ENCODE measurements at places on chromosomes 5 and 9.

DNA sequence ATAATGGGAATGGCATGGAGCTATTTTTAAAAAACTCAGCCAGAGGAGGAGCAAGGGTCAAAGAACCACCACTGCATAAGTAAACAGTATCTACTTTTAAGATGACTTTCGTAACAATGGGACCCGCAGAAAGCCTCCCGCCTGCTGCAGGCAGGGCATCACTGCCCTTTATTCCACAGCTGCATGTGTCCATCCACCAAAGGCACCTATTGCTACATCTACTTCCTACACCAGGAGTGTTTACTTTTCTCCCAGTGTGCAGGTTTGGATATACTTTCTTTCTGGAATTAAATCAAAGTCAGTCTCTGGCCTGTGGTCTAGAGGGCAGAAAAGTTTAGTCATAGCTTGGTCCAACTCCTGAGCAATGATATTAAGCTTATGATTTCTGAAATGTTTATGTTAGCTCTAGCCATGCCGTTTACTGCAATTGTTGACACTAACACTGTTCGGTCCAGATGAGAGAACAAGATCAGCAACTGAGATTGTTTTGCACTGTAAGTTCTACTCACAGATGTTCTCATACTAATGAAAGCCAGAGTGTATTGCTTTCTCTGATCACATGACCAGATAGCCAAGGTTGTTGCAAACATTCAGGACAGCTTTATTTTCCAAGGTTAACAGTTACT, 391.5 kb downstream of the FGF10 start:
- DNase-seq: no peak

- DNase-seq: no peak
These were observed 173.4 kb downstream of the EPB41L4A start for GRCh38 chr5:112245656-112246055.

DNA sequence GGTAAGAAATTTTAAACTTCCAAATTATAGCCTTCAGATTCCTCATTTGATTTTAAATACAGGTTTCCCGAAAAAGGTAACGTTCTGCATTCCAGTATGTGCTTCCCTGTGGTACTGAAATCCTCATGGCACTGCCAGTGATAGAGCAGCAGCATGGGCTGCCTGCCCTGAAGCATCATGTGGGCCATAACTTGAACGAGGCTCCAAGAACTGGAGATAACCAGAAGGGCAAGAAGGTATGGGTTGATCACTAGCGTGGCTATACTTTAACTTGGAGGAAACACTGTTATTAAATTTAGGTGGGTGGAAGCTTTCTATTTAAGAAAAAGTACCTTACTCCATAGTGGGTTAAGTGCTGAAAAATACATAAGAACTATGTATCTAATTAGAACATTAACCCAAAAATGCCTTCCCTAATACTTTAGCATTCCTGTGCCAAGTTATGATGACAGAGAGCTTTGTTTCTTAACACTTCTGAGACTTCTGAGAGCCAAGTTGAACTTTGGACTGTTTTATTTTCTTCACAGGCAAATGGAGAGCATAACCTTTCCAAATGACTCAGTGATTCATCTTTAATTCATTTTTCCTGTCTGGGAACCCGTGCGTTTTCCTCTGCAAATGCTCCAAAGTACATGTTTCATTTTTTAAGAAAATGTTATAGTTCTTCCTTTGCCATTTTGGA, 191.5 kb upstream of the GNA14 start:
- no peak for DNase-seq

GRCh38 chr9:21800931-21801682, 1.3 kb upstream of the MTAP start:
- DNase-seq: no peak

- no peak for DNase-seq
These were observed 4.6 kb downstream of the ACTL7B start for GRCh38 chr9:108851138-108851537.

DNA sequence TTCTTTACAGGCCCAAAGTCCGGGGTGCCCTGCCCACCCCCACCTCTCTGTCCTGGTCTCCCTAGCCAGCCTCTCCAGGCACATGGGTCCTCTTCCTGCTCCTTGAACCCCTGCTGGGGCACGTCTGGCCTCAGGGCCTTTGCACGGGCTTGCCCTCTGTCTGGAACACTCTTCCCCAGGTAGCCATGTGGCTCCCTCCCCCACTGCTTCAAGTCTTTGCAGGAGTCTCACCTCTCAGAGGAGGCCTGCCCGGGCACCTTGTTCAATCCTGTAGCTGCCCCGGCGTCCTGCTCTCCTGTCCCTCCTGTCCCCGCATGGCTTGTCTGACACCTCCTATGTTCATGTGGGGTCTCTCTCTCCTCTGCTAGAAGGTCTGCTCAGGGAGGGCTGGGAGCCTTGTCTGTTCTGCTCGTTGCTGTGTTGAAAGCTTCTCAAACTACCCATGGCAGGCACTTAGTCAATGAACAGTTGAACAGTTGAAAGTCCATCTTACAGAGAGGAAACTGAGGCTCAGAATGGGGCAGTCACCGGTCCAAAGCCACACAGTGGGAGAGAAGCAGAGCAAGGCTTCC, 241.4 kb downstream of the PBX3 start:
- no peak for DNase-seq

- no peak for DNase-seq
These were observed 376.7 kb downstream of the DNAH5 start for GRCh38 chr5:13567819-13568218.

DNA sequence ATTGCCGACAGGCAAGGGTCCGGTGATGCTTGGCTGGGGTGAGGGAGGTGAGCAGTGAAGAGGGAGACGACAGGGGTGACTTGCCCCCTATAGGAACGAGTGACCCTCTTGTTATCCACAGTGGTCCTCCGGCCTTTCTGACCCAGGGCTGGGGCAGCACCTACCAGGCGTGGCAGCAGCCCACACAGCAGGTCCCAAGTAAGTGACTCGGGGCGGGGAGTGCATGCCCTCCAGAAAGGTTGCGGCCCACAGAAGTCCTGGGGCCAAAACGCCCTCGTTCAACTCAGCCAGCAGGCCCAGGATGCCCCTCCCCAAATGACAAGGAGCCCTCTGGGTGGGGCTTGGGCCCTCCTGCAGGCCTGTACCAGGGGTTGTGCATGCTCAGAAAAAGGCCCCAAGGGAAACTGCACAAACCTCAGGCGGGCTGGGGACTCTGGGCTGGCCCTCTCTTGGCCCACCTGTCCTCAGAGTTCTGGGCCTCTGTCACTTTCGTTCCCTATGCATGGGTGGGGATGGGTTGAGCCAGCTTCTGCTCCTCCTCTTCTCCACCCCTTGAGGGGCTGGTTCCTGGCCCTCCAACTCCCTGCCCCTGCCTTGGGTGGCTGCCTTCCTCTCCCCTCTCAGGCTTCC, 32.2 kb upstream of the PRDM12 start:
- no peak for DNase-seq

DNA sequence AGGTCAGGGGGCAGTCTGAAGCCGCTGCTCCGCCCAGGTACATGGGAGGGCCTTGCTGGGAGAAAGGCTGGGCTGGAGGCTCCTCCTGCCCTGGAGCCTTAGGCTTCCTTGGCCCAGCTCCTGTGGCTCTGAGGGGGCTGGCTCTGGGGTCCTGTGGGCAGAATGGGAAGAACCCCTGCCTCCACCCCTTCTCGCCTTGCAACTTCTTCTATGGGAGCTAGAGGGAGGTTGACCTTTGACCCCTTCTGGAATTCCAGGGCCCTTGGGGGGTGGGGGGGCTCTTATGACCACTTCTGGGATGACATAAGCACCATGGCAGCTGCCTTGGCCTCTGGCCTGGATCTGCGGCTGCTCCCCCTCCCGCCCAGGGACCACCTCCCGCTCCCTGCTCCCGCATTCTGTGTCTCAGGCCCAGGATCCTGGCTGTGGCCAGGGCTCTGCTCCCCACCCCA, 32.2 kb downstream of the IER5L start:
- DNase-seq: no peak

DNA sequence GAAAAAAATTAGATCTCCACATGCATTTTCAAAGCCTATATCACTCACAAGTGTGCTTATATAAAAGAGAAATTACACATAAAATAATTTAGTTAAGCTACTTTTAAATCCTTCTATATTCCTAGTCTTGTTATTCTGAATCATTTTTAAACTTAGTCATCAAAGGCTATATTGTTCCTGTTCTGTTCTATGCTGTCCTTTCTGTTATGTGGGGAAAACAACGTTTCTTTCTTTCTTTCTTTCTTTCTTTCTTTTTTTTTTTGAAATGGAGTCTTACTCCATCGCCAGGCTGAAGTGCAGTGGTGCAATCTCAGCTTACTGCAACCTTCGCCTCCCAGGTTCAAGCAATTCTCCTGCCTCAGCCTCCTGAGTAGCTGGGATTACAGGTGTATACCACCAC, 389.2 kb upstream of the FTMT start:
- DNase-seq: no peak

DNA sequence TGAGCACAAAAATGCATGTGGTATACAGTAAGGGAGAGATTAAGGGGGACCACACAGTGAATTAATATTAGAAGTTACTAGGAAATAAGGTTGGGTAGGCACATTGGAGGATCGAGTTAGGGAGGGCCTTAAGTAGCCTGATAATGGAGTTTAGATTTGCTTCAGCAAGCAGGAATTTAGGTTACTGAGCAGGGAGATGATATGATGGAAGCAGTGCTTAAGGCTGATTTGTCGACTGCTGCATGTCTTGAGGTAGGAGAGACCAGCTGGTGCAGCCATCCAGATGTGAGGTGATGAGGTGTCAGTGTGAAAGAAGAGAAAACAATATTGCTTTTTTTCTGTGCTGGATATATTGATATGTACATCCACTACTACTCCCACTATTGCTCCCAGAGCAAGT, 55.2 kb upstream of the ACTBL2 start:
- no peak for DNase-seq

- no peak for DNase-seq
These were observed 42.5 kb downstream of the TMEM174 start for GRCh38 chr5:73215531-73215890.

DNA sequence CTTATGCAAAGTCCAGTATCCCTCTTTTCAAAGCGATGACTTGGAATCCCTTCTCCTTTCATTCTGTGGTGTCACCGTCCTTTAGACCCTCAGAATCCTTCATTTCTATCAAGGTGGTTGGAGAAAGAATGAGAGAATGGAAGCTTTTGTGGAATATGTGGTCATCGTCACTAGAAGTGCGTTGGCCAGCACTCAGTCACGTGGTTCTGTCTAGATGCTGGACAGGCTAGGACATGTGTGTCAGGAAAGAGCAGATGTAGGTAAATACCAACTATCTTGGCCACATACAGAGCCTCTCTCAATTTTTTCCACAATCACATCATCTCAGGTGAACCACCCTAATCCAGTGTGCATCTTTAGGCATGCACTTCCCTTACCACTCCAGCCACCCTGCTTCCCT, 206.0 kb downstream of the ARRDC3 start:
- no peak for DNase-seq

DNA sequence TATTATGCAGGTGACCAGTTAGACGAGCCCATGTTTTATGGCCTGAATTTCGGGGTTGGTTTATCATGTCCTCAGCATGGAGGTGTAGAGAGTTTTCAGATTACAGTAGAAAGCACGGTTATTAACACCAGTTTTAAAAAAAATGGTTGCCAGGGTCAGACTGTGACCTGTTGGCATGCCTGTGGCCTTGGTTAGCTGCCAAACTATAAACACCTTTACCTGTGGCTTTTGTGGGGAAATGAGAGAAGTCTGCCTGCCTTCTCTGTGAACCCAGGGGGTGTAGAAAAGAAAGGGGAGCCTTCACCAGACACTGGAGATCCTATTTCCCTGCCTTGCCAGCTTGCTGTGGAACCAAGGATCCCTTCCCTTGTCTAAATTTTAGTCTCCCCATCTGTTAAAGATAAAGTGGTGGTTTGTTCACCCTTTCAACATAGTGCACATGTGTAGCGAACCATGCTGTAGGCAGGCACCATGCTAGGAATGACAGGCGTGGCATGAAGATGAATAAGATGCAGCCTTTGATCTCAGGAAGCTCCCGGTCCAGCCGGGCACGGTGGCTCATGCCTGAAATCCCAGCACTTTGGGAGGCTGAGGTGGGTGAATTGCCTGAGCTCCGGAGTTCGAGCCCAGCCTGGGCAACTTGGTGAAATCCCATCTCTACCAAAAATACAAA, 6.1 kb upstream of the PHF19 start:
- no peak for DNase-seq

GRCh38 chr9:6215562-6215961, at the start of gene IL33:
Gene IL33 (plus strand): TSS chr9:6215807. CDS start chr9:6241695, 25,888 bp downstream.
- DNase-seq: no peak

- no peak for DNase-seq
These were observed 37.7 kb upstream of the RAPGEF6 start for GRCh38 chr5:131672776-131673175.

DNA sequence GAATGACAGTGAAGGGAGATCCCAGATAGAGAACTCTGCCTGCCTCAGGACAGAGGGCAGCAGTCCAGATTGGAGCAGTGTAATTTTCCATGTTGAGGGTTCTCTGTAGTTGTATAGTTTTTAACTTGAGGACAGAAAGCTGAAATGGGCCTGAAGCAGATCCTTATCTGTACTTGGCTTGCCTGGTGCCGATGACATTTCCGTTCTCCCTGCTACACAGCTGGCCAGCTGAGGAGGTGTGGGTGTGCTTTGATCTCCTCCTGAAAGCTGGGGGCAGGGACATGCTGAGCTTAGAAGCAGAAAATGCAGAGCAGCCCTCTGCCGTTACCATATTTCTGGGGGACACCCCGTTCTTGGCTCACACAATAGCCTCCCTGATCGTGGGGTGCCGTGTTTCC, 10.5 kb downstream of the GLRX start:
- no peak for DNase-seq

DNA sequence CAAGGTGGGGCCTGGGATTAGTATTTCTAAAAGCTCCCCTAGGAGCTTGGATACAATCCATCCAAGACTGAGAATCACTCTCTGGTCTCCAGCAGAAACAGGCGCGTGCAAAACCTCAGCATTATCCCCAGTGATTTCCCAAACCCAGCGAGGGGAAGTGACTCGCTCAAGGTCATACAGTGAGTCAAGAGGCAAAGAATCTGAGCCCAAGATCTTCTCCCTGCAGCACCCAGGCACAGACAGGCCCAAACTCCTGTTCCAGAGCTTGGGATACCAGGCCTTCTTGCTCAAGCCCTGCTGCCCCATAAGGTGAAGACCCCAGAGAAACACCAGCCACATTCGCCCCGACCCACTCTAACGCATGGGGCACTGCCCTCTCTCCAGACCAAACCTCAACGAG, 33.2 kb downstream of the SHB start:
- DNase-seq: no peak

DNA sequence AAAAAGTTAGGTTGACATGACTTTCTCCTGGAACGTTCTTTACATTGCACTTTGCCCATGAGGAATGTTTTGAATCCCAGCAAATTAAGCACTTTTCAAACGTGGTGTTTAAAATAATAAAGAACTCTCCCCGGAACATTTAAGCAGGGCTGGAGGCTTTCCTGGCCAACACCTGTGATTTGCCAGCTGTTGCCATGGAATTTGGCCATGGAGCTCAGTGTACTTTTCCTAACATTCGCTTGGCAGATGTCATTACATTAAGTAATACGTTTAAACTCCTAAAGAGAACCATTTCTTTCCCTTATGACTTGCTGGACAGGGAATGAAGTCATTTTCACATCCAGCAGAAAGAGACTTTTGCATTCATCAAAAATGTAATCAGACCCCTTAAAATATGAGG, 146.1 kb downstream of the GAS1 start:
- no peak for DNase-seq

Measured in activated CD8-positive, alpha-beta memory T cell treated with anti-CD3 and anti-CD28 coated beads, Interleukin-2, amount 10 ng/mL, durations not matched to agents 7 days and 5 days (primary cell).